ENCODE measurements at places on chromosomes 1 and 21. TPM values are rescaled to one million over a fixed set of nuclear protein-coding genes. Genes with fewer than 3 reads are reported as not detected.

Gene CELA3B
- not detected for polyA plus RNA-seq

Gene ESPN
- polyA plus RNA-seq, result 0.19 TPM

Gene HEATR1
- 6.1 TPM for polyA plus RNA-seq

DNA sequence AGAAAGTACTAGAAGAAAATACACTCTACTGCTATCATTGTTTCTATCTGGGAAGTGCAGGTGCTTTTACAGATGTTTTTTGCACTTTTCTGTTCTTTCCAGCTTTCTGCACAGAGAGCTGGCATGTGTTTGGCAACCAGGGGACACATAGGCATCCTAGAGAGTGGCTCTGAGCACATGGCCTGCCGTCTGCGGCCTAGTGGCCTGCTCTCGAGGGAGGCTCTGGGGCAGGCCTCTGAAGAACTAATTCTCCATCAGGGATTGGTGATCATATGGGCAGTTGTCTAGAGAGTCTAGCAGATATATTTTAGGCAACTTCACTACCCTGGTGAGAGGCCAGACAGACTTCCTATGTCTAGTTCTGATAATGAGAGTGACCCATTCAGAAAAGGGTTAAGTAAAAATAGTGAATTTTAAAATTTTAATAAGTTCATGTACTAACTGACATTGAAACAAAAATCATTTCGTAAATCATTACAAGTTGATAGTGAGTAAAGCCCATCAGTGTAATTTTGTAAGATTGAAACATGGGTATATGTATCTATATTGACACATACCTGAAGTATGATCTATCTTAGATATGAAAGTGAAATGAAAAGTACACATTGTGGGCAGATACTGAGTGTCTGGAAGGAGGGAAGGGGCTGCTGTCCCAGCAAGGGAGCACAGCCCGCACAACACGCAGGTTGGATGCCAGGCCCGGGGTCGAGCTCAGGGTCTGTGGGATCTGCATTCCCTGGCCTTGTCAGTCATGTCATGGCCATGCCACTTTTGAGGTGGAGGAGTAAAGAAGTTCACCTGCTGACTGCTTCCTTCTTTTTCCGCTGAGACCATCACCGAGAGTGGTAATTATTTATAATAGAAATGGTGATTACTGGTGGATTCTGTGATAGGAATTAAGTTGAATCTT lies 79.8 kb downstream of the PCBP3 start:
- DNase-seq, result no peak

Gene CTH
- 0.84 TPM for polyA plus RNA-seq

Gene LCK
- 35.2 TPM for polyA plus RNA-seq

Gene TNFRSF8
- 0.36 TPM for polyA plus RNA-seq

DNA sequence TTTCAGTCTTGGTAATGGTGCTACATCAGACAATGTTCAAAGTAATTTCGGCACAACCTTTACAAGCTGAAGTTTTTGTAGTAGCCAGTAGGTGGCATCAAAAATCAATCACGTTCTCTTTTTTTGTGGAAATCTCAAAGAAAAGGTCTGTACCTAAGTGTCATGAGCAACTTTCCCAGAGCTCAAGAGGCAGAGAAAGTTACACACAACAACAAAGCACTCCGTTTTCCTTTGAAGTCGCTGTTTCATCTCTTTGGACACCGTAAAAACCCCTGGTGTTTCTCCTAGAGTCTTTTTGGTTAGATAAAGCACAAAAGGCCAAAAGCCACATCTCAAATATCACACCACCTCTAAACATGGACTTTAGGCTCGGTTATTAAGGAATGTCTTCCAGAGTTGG lies 131.6 kb downstream of the LHX8 start:
- DNase-seq, result peak; percentile 51

GRCh38 chr21:39674801-39675200 lies 62.1 kb downstream of the B3GALT5 start:
- DNase-seq, result no peak

DNA sequence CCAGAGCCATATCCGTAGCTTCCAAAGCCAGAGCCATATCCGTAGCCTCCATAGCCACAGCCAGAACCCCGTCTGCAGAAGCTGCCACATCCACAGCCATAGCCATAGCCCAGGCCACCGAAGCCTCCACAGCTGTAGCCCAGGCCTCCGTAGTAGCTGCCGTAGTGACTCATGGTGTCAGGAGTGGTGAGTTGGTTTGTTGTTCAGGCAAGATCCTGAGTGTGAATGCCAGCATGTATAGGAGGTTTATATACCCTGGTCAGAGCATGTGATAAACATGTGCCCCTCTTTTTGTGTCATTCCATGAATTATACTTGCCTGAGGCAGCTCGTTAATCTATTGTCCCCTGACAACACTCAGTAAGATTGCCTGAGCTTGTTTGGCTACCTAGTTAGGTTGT lies at the start of gene KRTAP19-1:
TSS of gene KRTAP19-1 (minus strand) at position 223 of the 400 bp plus-strand sequence. CDS start at position 173, 50 bp downstream.
- no peak for DNase-seq

DNA sequence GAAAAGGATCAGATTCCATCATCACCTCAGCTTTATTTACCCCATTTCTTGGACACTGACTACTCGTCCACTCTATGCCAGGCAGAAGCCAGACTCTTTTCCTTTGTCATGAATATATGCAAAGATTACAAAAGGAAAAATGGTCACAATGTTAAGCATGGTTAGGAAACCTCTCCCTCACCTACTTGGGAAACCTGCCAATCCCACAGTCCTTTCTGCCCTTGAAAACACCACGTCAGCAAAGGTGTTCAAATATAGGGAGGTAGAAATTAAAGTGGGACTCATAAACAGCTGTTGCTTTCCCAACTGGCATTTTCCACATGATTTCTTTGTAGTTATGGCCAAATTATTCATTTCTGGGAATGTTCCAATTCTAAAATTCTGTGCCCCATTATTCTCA lies 16.2 kb upstream of the ATP13A2 start:
- DNase-seq, result no peak

Gene IFNLR1
- 16.0 TPM for polyA plus RNA-seq

Gene MATN1
- 12.1 TPM for polyA plus RNA-seq

Gene USH2A
- polyA plus RNA-seq, result not detected

Gene VPS45
- 23.4 TPM for polyA plus RNA-seq

Gene FAM72A
- 1.7 TPM for polyA plus RNA-seq

All from B cell (primary cell).